ENCODE measurements at places on chromosomes 7 and 10.

DNA sequence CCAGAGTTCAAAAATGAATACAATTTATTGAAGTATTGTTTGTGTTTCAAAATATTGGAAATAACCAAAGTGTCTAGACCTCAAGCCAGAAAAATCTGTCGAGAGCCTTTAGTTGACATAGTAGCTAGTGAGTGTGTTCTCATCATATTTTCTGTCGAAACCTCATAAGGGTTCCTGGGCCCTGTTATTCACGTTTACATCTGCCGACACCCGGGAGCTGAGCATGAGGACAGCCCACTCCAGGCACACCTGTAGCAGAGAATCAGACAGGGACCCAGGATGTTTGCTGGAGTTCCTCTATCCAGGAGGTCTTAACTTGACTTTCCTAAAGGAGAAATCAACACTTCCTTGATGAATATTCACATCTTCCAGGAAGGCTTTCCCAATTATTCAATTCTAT lies 72.1 kb upstream of the FGL2 start:
- DNase-seq, result no peak

DNA sequence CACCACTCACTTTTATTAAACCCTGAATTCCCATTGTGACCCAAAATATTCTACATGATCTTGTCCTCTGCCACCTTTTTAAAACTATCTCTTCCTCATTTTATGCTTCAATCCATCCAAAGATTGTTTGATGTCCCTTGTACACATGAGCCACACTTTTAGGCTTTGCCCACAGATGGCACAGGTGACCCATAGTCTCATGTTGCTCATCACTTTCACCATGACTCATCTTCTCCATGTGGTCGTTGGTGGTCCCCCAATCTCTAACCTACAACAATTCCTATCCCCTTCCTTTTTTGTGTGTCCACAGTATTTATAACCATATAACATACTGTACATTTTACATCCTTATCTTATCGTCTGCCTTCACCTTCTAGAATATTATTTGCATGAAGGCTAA lies 271.5 kb upstream of the ZWINT start:
- DNase-seq, result no peak

- no peak for DNase-seq
These were observed 714.1 kb downstream of the AUTS2 start for GRCh38 chr7:70312336-70312735.

GRCh38 chr10:69861251-69862240 lies 59.8 kb downstream of the COL13A1 start:
- no peak for DNase-seq

DNA sequence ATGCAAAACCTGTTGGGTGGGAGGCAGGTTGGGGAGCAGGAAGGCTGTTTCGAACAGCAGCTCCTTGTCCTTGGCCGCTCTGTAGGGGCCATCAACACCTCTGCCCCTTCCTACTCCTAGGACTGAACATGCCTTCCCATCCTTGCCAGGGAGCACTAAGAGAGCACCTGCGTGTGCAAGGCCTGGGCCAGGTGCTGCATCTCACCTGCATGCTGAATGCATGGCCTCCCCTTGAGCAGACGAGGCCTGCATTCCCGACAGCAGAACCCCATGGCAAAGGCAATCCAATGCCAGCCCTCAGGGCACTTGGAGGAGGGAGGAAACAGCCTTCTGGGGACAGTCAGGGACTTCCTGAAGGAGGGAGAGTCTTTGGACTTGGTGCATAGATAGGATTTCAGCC lies 11.0 kb downstream of the VSIR start:
- no peak for DNase-seq

Measured in stimulated activated effector memory CD8-positive, alpha-beta T cell treated with anti-CD3 and anti-CD28 coated beads, Interleukin-12 subunit alpha, Interleukin-12 subunit beta, amount 100 ng/mL, for 72 hours (primary cell).